ENCODE measurements at places on chromosomes 16 and 17.

GRCh38 chr16:661184-661821, 6.6 kb upstream of the RHOT2 start:
- no peak for DNase-seq

- DNase-seq, result no peak
Measured at GRCh38 chr17:60073621-60074020, 5.1 kb downstream of the HEATR6 start.

DNA sequence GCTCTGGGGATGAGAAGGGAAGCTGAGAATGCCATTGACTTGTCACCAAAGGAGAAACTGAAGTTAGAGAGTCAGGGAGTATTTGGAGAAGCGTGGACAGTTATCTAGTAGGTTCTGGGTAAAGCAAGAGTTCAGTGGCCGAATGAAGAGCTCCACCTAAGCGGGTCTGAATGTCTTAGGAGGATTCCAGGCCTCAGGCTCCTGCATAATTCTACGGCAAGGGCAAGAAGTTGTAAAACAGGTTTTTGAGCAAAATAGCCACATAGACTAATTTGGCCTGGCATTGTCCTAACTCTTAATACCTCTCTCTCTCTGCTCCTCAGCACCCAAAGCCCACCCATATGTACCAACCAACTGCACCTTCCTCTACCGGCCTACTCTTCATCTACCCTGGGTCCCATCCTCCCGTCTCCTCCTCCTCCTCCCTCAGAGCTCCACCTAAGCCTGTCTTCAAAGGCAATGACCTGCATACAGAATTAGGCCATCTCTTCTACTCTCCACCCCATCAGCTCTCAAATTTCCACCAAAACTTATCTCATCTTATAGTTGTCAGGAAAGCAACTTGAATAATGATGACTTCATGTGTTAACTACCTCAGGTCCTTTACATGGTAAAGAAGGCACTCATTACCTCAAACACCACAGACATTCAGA, 42.0 kb upstream of the KCNJ2 start:
- DNase-seq, result no peak

- DNase-seq, result no peak
Measured at GRCh38 chr17:77549726-77550366, 408.7 kb upstream of the TNRC6C start.

DNA sequence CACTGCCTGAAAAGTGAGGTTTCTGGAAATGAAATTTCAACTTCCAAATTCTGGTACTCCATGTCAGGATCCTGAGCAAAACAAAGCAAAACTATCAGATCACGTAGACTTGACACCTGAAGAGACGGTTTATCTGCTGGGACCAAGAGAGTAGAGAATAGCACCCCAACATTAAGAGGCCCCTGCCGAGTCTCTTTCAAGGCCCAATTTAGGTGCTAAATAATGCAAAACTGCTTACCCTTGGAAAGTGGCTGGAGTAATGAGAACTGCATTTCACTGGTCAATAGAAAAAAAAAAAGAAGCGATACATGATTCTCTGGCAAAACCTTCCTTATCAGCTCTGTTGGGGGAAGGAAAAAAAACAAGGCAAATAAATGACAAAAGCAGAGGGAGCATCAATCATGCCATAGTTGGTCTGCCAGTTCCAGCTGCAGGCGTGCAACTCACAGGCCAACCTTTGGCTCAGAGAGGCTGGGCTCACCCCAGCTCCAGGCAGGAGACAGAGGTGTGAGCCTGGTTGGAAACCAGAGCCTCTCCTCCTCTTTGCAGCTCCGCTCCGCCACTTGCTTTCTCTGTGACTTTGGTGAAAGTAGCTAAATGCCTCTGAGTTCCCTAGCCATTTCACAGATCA, 595.2 kb downstream of the TOX3 start:
- DNase-seq, result no peak

DNA sequence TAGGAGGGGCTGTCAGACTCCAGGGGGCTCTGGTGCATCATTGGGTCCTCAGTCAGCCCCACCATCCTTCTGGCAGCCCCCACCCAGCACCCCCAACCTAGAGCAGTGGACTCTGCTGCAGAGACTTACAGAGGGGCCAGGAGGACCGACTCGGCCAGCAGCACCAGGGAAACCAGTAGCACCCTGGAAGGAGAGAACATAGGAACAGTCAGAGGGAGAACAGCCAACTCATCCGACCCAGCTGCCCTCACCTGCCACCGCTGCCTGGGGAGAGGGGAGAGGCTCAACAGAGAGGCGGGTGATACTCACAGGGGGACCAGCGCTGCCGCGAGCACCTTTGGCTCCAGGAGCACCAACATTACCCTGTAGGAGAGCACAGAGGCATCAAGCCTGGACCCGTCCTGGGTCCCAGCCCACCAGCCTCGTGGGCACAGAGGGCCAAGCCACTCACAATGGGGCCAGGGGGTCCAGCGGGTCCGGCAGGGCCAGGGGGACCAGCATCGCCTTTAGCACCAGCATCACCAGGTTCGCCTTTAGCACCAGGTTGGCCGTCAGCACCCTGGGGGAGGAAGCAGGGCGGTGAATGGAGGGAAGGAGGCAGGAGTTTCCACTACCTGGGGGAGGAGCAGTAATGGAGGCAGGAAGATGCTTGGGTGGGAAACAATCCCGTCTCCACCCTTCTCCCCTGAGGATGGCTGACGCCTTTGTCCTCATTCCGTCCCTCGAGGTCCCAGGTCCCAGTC, 11.7 kb downstream of the COL1A1 start:
- no peak for DNase-seq

DNA sequence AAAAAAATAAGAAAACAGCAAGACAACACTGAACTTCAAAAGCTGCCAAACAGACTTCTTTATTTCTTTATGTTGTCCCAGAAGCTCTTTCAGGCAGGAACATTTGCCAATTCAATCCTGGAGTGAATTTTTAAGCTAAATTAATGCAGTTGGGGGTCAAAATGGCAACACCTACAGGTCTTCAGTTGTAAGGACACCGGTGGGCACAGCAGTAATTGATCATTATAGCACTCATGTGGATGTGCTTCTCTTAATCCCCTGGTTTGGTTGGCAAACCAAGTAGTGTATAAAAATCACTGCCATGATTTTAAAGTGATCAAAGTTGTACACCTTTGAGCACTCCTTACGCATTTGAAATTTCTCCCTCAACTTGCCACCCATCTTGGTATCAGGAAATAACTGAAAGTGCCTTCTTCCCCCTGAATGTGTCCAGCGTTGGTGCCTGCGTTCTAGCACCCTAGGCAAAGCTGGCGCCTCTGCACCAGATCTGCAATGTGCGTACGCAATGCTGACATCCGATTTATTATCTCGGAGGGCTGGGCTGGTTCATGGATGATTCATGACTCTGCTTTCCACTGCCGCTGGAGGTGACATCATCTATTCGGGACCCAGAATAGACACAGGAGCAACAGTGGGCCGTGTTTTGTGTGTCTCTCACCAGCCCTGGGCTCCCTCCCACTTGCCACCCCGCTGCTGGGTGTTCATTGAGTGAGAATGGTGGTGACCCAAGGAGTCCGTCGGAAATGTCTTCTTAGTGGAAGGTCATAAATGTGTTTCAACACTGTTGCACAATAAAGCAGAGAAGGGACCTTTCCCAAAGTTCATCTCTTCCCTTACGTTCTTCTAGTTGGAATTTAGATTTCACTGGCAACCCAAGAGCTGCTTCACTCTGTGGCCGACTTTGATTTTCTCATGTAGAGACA, 203.4 kb downstream of the CCDC182 start:
- peak; percentile 84 for DNase-seq

DNA sequence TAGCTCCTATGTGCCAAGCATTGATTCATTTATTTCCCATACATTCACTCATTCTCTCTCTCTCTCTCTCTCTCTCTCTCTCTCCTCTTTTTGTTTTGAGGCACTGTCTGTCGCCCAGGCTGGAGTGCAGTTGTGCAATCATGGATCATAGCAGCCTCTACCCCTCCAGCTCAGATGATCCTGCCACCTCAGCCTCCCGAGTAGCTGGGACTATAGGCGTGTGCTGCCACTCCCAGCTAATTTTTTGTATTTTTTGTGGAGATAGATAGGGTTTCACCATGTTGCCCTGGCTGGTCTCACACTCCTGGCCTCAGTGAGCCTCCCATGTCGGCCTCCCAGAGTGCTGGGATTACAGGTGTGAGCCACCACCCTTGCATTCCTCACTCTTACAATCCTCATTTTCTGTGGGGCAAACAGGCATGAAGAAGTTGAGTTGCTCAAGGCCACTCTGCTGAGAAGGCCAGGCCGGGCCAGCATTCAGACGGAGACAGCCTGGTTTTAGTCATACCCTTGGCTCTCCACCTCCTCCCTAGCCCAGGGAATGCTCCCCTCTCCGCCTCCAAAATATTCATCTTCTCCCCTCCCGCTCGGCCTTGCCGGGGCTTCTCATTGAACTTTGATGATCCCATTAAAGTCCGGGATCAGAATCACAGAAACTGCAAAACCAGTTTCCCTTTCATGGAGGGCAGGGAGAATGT, 765 bp upstream of the PRM2 start:
- no peak for DNase-seq

GRCh38 chr17:78725448-78726021, 56.5 kb downstream of the CYTH1 start:
- DNase-seq, result no peak

DNA sequence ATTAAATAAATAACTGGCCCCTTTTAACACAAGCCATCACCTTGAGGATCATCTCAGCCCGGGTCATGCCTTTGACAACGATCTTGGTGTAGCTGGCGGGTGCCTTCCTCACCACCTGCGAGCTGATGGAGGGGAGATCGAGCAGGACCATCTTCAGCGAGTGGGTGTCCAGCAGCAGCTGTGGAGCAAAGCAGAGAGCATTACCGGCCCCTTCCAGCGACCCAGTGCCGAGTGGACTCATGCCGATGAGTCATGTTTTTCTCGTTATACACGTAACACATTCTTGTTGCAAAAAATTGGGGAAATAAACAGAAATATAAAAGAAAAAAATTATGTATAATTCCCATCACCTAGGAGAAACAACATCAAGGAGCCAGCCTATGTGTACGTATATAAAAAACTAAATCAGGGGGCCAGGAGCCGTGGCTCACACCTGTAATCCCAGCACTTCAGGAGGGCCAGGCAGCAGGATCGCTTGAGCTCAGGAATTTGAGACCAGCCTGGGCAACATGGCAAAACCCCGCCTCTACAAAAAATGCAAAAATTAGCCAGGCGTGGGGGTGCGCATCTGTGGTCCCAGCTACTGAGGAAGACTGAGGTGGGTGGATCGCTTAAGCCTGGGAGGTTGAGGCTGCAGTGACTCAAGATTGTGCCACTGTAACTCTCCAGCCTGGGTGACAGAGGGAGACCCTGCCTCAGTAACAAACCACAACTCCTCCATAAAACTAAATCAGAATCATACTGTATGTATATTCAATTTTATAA, 169.1 kb upstream of the RPH3AL start:
- DNase-seq, result no peak

- no peak for DNase-seq
Measured at GRCh38 chr17:59401274-59401673, 69.8 kb downstream of the YPEL2 start.

GRCh38 chr17:53390575-53390974, 432.2 kb upstream of the KIF2B start:
- DNase-seq, result no peak

- DNase-seq, result no peak
Measured at GRCh38 chr17:82283208-82283749, 9.8 kb upstream of the CSNK1D start.

DNA sequence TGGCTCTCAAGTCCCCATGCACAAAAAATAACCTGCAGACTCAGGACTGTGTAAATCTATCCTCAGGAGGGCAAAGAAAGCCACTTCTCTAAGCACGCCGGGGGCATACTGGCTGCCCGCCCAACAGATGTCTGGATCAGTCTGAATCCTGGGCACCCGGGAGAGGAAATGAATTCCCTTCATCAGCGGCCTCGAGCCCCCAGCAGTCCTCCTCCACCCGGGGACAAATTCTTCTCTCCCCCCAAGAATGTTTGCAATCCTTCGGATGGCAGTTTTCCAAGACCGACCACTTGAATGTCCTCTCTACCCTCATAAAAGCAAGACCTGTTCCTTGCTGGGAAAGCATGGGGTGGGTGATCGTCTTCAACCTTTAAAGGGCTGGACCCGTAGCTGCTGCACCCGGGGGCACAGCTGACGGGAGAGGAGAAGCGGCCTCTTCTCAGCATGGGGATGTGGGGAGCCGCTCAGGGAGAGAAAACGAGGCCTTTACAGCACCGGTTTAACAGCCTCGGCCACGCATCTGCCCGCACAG, 9.4 kb upstream of the MAP2K3 start:
- DNase-seq, result no peak

DNA sequence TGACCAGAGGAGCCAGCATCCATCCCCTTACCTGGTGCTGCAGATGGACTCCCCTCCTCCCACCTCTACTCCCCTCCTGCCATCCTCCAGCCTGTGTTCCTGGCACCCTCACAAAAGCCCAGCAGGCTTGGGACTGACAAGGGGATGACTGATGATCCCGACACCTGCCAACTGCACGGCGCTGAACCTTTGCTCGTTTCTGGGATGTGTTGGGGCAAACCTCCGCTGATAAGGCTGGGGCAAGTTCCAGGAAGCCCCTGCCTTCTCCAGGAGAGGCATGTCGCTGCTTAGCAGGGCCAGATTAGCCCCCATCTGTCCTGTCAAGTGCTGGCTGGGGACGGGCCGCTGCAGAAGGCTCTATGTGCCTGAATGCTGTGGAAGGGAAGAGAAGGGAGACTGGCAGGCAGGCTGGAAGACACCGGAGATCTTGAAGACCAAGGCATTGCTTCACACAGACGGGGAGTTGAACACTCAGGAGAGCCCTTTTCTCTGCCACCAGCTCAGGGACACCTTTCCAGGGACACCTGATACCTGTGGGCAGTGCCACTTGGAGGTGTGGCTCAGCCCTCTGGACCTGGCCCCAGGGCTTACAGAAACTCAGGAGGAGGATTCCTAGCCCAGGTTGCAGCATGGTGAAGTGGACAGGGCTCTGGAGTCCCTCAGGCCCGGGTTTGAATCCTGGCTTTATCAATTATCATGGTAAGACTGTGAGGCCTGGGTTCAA, 973 bp upstream of the KRT15 start:
- DNase-seq, result no peak

GRCh38 chr16:27222249-27223225, 19.2 kb downstream of the KDM8 start:
- peak; percentile 58 for DNase-seq

- no peak for DNase-seq
Measured at GRCh38 chr17:38915639-38915995, 9.8 kb upstream of the LASP1NB start.

All from heart right ventricle (tissue), 16 donors.